ENCODE measurements at places on chromosomes 13 and 19. TPM values are rescaled to one million over a fixed set of nuclear protein-coding genes. Genes with fewer than 3 reads are reported as not detected.

GRCh38 chr19:47152205-47152604 lies 21.6 kb downstream of the SAE1 start:
- H3K27ac ChIP-seq: no peak overlapping the region
- H3K36me3 ChIP-seq: peaks cover 64% of the 10 kb centered on the region
- H3K27me3 ChIP-seq: no peaks in the 10 kb centered on the region
- DNase-seq: no peak

DNA sequence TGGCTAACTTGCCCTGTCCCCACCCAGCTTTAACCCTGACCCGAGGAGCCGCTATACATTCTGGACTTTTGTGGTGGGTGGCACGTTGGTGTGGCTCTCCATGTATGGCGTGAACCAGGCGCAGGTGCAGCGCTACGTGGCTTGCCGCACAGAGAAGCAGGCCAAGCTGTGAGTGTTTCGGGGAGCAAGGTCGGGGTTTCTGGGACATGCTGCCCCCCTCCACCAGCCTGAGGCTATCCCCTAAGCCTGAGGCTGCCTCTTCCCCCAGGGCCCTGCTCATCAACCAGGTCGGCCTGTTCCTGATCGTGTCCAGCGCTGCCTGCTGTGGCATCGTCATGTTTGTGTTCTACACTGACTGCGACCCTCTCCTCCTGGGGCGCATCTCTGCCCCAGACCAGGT lies 6.0 kb downstream of the SLC5A5 start:
- DNase-seq: no peak
- H3K27me3 ChIP-seq: peaks cover 47% of the 10 kb centered on the region
- H3K4me1 ChIP-seq: no peaks in the 10 kb centered on the region
- H3K27ac ChIP-seq: no peak overlapping the region
- H3K36me3 ChIP-seq: no peaks in the 10 kb centered on the region

DNA sequence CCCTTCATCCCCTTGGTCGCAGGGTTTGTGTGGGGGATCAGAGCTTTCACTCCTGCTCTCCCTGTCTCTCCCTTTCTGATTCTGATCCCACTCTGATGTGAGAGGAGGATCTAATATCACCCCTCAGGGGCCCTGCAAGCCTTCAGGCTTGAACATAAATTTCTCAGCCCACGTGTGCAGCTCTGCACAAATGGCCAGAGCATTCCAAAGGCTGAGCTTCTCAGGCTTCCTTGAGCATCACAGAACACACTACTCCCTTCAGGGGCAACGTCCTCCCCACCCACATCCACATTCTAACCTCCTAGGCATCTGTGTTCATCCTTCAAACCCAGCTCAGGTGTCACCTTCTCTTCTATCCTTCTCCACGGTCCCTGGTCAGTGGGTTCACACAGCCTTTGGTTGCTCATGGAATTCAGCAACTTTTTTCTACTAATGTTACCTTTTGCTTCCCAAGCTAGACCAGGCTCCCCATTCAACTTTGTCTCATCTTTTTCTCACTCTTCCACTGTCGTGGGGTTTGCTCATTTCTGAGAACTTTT lies 24.4 kb upstream of the DOCK9 start:
- no peak for DNase-seq
- H3K4me3 ChIP-seq: no peak overlapping the region
- H3K27ac ChIP-seq: no peak overlapping the region

Gene ODAD3
- total RNA-seq: not detected

DNA sequence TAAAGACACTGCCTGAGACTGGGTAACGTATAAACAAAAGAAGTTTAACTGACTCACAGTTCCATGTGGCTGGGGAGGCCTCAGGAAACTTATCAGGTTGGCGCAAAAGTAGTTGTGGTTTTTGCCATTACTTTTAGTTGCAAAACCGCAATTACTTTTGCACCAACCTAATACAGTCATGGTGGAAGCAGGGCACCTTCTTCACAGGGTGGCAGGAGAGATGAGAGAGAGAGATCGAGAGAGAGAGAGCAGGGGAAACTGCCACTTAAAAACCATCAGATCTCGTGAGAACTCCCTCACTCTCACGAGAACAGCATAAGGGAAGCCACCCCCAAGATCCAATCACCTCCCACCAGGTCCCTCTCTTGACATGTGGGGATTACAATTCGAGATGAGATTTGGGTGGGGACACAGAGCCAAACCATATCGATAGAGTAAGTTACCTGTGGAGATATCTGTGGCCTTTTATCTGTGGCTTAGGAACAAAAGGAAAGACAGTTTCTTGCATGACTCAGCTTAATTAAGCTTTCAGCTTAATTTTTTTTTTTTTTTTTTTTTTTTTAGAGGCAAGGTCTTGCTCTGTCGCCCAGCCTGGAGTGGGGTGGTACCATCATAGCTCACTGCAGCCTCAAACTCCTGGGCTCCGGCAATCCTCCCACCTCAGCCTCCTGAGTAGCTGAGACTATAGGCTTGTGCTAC lies 7.6 kb upstream of the CABP5 start:
- no peaks in the 10 kb centered on the region for H3K4me1 ChIP-seq
- no peak overlapping the region for H3K27ac ChIP-seq
- H3K27me3 ChIP-seq: no peaks in the 10 kb centered on the region
- DNase-seq: no peak
- H3K36me3 ChIP-seq: peaks cover 92% of the 10 kb centered on the region

Gene MEF2B
- total RNA-seq: 0.91 TPM
